ENCODE measurements at places on chromosomes 2 and 18.

- no peak for DNase-seq
Observed at GRCh38 chr2:152301131-152301530, 33.8 kb upstream of the FMNL2 start.

DNA sequence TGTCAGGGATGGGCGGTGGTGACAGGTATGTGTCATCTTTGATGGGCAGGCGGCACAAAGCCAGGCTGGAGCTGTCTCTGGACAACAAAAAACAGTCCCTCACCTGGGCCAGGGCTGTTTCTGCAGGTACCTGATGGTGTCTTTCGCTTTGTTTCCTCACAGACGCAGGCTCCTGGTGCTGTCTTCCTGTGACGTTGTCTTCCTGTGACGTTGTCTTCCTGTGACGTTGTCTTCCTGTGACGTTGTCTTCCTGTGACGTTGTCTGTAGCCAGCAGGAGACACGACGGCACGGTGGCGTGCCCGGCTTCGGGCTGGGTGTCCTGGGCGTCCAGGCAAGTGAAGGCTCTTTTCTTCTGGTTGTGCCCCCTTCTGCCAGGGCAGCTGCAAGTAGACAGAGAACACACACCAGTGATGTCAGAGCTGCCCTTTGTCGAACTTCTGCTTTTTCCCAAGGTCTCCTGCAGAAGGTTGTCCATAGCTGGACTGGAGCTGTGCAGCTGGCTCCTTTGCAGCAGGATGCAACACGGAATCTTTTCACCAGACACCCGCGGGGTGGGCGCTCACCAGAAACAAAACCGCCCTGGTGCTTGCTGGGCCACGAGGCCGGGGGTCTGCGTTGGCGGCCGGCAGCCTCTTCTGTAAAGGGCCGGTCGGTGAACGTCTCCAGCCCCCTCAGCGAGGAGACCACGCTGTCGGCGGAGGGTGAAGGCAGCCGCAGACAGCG lies 21.1 kb downstream of the GPR35 start:
- peak; percentile 59 for DNase-seq

DNA sequence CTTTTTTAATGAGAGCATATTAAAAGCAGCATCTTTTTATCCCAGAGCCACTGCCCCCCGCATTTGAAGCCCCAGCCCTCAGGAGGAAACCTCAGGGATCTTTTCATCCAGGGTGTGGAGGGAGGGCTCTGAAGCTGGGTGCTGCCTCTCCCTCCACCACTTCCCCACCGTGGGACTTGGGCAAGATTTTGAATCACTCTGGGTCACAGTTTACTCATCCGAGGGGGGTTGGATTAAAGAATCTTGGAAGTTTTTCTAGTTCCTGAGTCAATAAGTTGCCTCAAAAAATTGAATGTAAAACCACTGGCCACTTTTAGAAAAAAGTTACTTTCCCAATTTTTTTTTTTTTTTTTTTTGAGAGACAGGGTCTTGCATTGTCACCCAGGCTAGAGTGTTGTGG lies 62.0 kb upstream of the ANKRD44 start:
- DNase-seq: no peak

DNA sequence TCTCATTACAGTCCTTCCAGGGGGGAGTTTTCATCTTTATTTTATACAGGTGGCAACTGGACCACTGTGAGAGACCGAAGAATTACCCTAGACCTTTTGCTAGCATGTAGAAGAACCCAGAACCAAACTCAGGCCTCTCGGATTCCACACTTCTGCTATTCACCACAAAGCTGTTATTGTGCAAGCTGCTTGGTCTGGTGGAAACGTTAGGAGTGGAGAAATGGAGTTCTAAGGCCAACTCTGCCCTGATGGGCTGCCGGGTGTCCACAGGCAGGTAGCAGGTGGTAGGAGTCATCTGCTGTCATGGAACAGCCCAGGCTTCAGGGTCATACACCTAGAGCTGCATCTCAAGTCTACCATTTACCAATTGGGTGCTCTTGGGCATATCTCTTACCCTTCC lies 218.8 kb downstream of the BCL11A start:
- DNase-seq: peak; percentile 59

All from NB4 (cell line).